ENCODE measurements at places on chromosomes 2 and 18.

DNA sequence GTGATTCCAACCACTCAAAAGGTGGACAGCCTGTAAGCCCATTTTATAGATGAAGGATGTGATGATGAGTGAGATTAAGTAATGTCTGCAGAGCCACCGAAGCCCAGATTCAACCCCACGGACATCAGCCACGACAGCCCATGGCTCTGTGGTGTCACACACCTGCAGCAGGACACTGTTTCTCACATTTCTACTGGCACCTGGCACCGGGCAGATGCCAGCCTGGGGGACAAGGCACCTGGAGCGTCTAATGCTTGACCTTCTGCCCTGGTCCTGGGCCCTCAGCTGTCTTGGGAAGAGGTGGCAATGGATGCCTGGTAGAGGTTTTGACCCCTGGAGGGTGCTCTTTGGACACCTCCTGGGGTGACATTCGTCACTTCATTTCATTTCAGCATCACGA, 176.3 kb downstream of the ANAPC1 start:
- no peak for DNase-seq

DNA sequence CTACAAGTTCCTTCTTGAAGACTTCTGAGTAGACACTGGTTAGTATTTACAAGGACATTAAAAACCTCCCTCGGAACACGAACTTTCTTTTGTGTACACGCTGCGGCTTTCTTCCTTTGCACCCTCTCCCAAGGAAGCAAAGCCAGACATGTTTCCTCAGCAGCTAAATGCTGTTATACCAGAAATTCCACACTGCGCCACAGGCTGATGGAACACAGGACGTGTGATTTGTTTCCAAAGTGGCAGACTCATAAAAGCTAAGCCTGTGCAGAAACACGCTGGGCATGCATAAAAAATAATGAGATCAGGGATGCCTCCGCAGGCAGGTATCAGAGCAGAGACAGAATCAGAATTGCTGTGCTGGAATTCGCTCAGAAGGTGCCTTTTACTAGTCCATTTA, 73.0 kb upstream of the RGPD5 start:
- no peak for DNase-seq

DNA sequence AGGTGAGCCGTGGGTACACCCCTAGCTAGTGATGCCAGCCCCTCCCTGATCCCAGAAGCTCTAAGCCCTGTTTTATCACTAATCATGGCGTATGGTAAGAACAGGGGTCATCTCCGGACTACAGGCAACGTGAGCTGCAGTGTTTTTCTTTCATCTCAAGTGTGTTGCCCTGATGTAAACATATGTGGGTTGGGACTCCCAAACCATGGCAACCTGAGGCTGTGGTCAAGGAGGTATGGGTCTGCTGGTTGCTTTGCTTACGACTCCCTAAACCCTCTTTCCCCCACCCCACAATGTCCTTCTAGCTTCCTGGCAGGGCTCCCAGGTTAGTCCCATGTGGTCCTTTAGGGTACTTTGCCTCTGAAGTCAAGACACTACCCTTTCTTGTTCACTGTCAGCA, 53.6 kb upstream of the AFF3 start:
- no peak for DNase-seq

DNA sequence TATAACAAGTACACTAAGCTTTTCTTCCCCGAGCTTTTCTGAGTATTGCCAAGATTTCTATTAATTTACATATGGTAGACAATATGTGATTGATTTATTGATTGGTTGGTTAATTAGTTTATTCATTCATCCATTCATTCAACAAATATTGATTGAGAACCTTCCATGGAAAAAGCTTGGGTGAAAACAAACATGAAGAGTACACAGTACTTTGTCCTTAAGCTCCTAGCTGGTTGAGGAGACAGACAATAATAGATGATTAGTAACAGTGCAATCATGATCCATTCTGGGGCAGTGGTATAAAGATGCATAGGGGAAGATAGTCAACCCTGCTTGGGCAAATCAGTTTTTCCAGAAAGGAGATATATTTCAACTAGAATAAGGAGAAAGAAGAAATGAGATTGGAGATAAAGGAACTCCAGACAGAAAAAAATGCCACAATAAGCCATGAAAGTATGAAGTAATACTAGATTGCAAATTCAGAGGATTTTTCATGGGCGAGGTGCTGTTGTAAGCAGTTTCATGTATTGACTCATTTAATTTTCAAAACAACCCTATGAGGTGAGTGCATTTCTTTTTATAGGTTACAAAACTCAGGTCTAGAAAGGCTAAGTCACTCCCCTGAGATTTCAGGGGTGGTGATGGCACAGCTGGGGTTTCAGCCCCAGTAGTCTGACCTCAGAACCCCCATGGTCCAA, 129.5 kb downstream of the RND3 start:
- DNase-seq: no peak

- no peak for DNase-seq
Observed at GRCh38 chr2:27431395-27431794, 3.0 kb downstream of the NRBP1 start.

GRCh38 chr2:31420936-31421335, 6.4 kb upstream of the XDH start:
- DNase-seq: no peak

- DNase-seq: no peak
Observed at GRCh38 chr2:205465791-205466190, 216.5 kb upstream of the NRP2 start.

GRCh38 chr18:79857082-79857671, 59.4 kb downstream of the KCNG2 start:
- no peak for DNase-seq

- DNase-seq: no peak
Observed at GRCh38 chr18:76328140-76328539, 166.9 kb downstream of the ZNF516 start.

- no peak for DNase-seq
Observed at GRCh38 chr2:2400286-2401038, 69.4 kb upstream of the MYT1L start.

DNA sequence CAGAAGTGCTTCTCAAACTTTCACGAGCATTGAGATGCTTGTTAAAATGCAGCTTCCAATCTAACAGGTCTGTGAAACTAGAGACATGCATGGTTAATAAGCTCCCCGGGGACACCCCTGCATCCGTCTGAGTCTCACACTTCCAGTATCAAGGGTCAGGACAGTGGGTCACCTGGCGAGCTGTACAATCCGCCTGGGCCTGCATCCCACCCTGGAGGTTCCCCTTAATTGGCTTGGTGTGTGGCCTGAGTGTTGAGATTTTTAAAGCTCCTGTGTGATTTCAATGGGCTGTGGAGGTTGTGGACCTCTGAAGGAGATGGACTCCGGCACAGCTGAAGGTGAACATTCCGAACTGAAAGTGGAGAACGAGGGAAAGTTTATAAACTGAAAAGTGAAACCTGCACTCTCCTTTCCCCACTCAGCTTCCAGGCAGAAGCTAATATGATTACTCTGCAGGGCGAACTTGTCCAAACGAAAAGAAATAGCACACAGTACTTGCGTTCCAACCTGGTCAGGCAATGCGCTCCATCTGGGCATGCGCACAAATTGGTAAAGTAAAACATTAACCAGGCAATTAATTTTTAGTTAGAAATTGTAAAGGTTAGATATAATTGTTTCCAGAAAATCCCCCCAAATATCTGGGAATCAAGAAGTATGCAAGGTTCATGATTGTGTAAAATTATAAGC, 191.7 kb upstream of the ALKAL2 start:
- DNase-seq: no peak

GRCh38 chr18:366466-367061, 98.7 kb upstream of the THOC1 start:
- no peak for DNase-seq

DNA sequence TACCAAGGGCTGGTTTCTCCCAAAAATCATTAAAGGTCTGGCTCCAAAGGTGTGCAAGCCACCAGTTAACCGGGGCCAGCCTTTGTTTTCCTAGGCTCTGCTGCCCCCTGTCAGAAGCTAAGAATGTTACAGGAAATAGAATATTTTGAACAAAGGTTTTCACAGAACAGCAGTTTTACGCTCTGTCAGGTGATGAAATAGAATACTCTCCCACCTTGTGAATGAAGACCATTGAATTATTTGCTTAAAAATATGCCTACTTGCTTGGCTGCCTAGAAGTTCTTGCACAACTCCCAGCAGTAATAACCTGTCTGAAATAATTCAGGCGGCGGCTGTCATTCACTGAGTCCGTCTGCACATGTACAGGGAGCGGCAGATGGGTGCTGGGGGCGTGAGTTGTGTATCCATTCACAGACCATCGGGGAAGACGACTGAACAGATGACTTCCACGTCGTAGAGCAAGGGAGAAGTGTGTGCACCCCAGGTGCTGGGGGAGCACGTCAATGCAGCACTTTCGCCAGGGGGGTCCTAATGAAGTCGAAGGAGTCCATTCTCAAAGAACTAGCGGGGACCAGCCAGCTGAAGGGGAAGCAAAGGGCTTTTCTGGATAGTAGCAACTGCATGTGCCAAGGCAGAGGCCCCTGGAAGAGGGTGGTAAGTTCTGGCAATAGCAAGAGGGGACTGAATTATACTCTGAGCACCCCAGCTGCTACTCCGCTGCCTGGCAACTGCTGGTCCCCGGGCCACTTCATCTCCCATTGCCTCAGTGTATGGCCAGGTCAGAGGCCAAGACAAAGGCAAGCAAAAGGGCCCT, 56.1 kb downstream of the SF3B1 start:
- DNase-seq: peak; percentile 65

DNA sequence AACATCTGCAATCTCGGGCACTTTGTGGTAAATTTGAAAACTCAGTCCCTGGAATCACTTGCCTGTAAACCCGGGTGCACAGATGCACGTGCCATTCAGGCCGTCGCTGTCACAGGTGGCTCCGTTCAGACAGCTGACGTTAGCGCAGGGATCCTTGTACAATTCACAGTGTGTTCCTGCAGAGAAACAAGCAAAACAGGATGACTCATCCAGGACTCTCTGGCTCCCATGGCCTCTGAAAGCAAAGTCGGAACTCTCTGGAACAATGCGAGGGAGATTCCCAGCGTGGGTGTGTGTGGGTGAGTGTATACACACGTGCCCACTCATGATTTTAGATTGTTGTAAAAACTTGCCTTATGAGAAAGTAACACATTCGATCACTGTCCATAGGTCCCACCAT, 136.1 kb upstream of the PID1 start:
- no peak for DNase-seq

DNA sequence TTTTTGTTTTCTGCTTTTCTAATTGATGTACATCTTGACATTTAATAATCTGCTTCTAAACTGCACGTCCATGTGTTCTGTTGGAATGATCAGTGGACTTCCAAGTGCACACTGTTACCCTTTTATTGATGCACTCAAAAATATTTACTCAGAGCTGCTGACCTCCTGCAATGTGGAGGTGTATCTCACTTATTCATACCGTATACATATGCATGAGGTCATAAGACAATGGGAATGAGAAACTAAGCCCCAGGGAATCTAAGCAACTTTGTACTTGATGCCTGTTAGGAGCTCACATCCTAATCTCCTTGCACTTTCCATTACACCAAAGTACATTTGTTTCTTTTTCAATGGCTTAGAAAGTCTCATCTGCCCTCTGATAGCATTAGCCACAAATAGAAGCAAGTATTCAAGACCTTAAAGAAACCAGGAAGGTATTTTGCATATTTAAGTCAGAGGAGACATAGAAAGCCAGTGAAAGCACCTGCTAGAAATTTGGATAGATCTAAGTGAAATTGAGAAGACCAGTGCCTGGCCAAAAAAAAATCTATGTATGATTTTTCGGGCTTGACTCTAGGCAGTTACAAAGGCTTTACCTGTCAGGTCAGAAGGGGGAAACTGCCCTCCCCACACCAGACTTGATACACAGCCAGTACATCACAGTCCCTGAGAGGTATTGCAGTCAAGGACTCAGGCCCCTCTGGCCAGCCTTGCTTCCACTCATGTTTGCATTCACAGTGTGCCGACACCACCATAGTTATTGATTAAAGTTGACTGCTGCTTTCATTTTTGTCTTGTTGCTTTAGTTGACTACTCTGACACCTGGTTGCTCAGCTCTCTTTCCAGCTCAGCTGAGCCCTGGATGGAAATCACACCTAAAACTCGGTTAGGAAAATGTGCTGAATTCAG, 391.7 kb upstream of the CYRIA start:
- DNase-seq: no peak

DNA sequence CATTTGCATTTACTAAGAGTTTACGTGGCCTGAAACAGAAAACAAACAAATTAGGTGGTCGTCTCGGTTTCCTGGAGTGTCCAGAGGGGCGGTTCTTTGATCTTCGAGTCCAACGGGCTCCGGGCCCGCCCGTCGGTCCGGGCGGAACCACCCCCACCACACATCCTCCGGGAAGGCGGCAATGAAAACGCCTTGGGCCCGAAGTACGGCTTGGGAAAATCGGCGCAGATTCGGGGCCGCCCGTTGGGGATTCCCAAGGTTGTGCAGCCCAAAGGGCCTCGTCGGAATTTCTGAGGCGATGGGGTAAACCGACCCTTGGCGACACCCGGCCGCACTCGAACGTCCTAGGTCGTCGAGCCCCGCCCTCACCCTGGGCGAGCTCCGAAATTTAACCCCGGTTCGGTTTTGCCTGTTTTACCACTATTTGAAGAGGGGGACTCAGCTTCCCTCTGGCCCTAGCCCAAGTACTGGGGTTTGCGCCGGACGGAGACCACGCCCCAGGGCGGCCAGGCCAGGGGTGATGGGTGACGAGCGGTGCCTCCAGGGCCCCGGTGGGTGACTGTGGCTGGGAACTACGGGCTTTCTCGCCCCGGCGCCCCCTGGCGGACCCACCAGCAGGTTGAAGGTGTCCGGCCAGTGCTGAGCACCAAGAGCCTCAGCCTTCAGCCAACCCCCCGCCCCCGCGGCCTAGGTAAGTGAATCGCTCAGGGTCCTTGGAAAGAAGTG, 1.9 kb upstream of the CFAP53 start:
- peak; percentile 93 for DNase-seq

GRCh38 chr18:55592106-55592505, 4.1 kb upstream of the TCF4 start:
- no peak for DNase-seq

DNA sequence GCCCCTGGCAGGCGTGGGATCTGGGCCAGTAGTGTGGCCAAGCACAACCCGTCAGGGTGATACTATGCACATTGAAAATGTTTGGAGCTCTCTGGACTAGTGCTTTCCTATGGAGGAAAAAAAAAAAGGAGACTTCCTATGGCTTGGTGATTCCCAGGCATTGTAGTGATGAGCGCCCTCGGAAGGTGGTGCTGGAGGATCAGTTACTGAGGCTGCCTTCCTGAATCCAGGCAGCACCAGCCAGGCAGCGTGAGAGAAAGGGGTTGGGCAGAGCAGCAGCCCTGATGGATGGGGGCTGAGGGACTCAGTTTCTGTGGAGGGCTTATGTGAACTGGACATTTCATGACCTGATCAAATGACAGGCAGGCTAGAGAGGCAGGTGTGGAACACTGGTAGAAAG, 70.9 kb downstream of the CHRNA1 start:
- no peak for DNase-seq

DNA sequence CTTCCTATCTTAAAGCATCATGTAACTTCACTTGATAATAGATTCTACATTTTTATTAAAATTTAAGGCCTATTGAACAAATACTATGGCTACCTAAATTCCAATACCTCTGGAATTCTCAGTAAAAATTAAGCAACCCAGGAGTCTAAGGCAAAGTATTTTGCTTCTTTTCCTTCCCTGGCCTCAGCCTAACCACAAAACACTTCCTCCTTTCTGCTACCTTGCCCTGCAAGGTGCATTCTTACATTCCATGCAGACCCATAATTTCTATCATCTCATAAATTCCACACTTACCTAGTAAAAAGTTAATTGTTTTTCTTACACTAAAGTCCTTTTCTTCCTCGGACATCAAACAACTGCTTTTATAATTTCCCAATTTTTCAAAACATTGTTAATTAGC, 3.7 kb downstream of the MBOAT2 start:
- no peak for DNase-seq

GRCh38 chr18:23484561-23485182, 18.6 kb upstream of the RMC1 start:
- DNase-seq: no peak

- DNase-seq: no peak
Observed at GRCh38 chr18:46607926-46608325, 49.1 kb downstream of the LOXHD1 start.

Measured in germinal center (tissue), 1 donor.